ENCODE measurements at places on chromosomes 7 and 10.
A peak's percentile ranks its signal among the peaks of the same experiment; 100 is the strongest.

- DNase-seq = no peak
These were observed 7.0 kb downstream of the XRCC2 start for GRCh38 chr7:152668975-152669374.

GRCh38 chr10:34624323-34625153, 190.6 kb downstream of the PARD3 start:
- DNase-seq = no peak

DNA sequence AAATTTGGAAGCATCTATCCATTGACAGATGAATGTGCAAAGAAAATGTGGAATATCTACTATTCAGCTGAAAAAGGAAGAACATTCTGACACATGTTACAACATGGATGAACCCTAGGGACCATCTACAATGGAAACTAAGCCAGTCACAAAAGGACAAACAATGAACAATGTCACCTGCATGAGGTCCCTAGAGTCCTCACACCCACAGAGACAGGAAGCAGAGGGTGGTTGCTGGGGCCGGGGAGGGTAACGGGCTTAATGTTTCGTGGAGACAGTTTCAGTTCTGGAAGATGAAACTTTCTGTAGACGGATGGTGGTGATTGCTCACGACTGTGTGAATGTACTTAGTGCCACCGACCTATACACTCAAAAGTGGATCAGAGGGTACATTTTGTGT, 282.9 kb downstream of the ADARB2 start:
- no peak for DNase-seq

- peak; percentile 23 for DNase-seq
These were observed 392.1 kb upstream of the PODXL start for GRCh38 chr7:131948434-131949053.

DNA sequence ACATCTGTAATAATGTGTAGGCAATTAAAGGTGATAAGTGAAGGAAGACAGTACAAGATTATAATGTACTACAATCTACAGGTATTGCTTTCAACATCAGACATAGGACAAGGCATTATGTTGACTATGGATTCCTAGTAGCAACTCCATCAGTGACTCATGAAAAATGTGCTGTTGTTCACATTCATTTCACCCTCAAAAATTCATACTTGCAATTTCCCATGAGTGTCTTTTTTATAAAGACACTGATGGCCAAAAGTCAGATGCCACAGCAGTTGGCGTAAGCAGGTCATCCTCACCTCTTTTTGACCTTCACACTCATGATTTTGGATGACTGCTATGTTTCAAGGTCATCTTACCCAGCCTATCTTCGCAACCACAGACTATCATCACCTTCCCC, 100.0 kb upstream of the AMPH start:
- peak; percentile 37 for DNase-seq

GRCh38 chr10:52409928-52410327, 95.8 kb downstream of the DKK1 start:
- no peak for DNase-seq

- DNase-seq = no peak
These were observed 65.3 kb upstream of the CAMK2B start for GRCh38 chr7:44390701-44391100.

DNA sequence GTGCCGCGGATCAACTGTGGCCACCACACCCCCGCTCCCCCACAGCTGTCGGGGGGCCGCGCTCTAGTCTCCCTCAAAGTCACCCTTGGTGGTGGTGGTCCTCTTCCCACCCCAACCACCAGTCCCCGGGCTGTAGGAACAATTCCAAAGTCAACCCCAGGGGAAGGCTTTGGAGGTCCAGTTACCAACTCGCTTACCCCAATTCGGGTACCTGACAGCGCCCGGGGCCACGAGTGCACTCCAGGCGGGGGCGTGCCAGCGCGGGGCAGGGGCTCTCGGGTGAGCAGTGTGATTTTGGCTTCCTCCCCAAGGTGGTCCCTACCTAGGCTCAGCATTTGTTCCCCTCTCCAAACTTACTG, 584 bp upstream of the ZMIZ1 start:
- no peak for DNase-seq

GRCh38 chr7:115748123-115748738, 282.3 kb downstream of the TFEC start:
- peak; percentile 15 for DNase-seq

GRCh38 chr7:43137811-43138210, 25.4 kb downstream of the HECW1 start:
- DNase-seq = peak; percentile 88

- DNase-seq = no peak
These were observed 199.2 kb downstream of the TFEC start for GRCh38 chr7:115831371-115831770.

GRCh38 chr7:120617275-120617674, 240.7 kb downstream of the TSPAN12 start:
- DNase-seq = no peak

DNA sequence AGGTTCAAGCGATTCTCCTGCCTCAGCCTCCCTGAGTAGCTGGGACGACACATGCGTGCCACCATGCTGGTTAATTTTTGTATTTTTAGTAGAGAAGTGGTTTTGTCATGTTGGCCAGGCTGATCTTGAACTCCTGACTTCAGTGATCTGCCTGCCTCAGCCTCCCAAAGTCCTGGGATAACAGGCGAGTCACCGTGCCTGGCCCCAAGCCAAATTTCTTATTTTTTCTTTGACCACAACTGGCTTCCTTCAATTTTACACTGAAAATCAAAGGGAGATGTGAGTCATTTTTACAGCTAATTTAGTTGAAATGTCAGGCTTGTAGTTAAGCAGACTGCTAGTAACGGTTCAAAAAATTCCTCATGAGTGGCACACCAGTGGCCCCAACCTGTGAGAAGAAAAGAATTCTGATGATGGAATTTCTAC, 7.8 kb downstream of the RNF216 start:
- DNase-seq = peak; percentile 98

GRCh38 chr7:151018421-151019129, 5.7 kb downstream of the ATG9B start:
- DNase-seq = peak; percentile 39

DNA sequence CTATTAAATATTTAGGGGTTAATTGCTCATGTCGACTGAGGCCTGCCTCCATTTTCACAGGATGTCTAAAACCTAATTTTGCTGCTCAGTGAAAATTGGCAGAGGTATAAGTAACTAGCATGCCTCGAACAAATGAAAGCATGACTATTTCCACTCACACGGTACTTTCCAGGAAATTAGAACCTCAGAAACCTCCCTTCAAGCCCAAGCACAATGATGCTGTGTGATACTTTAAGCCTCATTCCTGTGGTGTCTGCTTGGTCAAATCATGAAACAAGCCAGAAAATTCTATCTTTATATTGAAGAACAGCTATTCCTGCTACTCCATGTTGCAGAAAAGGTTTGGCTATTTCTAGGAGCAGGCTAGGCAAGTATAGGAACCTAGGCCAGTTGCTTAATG, 203.0 kb downstream of the SORCS3 start:
- no peak for DNase-seq

DNA sequence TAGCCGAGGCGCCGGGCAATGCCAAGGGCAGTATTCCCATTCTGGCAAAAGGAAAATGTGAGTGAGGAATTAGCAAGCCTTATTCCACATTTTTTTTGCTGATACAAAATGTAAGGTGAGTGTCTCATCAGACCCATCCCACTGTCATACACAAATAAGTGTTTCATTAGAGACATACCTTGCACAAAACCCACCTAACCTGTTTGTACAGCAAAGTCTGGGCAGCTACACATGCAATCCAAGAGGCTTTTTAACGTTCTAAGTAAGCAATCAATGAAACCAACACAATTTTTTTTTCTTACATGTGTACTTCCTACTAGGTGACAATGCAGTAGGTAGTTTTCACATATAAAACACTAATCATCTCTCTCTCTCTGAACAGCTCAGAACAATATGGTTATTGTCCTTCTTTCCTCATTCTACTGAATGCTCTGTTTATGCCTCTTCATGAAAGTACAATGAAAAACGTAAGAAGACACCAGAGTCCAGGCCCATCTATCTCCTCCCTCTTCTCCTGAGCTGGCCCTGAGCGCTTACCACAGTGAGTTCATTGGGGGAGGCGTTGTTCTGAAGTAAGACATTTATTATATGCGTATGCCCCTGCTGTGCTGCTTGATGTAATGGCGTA, 217.2 kb downstream of the ANK3 start:
- no peak for DNase-seq

DNA sequence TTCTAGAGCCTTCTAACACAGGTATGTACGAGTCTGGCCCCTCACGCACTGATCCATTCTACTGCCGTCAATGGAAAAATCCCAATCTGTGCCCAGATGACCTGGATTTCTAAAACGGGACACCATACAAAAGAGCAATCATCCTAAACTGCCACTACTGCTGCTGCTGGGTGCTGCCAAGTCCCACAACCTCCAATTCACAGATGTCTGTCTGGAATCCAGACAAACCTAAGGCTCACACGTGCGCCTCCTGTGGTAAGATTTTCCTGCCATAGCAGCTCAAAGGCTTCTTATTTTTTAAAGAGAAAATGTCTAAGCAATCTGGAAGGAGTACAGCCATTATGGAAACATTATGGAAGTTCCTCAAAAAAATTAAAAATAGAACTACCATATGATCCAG, 40.9 kb downstream of the JCAD start:
- no peak for DNase-seq

GRCh38 chr7:48617993-48618392, 306.4 kb upstream of the CDC14C start:
- no peak for DNase-seq

- DNase-seq = no peak
These were observed 15.3 kb downstream of the AOC1 start for GRCh38 chr7:150867605-150868004.

DNA sequence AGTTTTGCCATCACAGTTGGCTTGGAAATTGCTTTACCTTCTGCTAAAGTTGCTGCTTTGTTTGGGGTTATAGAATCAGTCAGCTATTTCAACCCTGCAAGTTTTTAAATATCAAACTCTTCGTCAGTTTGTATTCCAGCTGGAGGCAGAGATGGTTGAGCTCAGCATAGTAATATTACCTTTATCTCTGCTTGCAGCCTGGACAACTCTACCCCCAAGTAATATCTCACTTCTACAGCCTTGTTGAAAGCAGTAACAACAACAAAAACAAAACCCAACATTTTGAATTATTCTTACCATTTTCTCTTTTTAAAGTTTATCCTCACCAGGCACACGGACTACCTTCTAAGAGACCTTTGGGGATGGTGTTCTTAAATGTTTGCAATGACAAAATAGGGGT, 239.1 kb upstream of the PHF14 start:
- DNase-seq = no peak

DNA sequence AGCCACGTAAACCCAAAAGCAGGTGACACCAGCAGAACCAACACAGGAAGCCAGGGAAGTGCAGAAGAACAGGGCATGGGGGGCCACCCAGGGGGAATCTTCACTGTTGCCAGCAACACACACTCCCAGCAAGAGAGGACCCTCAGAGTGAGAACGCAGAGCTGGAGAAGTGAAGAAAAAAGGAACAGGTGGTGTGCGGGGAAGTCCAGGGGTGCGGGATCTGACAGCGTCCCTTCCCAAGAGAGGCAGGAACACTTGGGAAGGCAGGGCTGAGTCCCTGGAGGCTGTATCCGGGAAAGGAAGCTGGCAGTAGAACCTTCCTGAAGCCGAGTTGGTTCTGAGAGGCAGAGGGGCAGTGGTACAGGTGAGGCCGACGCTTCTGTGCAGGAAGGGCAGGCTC, 27.7 kb downstream of the AGAP4 start:
- no peak for DNase-seq

DNA sequence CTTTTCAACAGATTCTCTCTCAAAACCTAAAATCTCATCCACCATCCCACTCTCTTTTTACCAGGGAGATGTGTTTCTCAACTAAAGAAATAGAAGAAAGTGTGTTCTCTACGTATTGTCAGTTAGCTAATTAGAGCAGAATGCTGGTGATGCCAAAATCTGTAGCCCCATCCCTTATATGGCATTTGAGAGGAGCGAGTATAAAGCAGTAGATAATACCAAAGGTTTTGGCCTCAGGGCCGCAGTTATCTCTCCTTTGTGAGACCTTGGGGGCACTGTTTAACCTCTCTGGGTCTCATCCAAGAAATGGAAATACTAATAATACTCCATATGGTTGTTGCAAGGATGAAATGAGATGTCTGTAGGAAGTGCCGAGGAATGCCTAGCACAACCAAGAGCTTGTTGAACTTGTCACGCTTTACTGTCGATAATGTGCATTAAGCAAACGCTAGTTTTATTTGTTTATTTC, 456 bp upstream of the DLD start:
- DNase-seq = no peak

DNA sequence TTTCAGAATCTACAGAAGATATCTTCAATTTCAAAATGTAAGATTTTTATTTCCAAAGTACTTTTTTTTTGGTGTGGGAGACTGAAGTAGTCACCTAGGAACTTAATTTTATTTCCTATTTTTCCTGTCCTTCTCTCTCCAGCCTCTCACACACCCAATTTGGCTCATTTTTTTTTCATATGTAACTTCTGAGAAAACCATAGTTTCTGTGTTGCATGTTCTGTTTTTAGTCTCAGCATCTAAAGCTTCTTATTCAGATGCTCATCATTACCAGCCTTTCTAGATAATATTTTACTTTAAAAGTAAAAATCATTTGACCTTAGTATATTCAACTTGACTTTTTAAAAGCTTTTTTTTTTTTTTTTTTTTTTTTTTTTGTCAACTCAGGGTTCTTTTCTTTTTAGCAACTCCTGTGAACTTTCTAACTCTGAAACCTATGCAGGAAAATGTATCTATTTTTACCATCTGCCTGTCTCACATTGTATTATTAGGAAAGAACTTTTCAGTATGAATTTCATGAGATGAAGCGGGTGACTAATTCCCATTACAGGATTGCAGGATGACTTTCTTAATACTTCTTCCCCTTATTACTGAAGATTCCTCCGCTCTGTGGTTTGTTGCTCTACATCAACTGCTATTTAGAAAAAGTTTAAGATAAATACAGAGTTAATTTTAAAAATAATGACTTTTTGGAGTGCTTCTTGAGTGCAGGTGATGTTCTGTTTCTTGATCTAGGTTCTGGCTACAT, 73.6 kb upstream of the LSM8 start:
- no peak for DNase-seq

DNA sequence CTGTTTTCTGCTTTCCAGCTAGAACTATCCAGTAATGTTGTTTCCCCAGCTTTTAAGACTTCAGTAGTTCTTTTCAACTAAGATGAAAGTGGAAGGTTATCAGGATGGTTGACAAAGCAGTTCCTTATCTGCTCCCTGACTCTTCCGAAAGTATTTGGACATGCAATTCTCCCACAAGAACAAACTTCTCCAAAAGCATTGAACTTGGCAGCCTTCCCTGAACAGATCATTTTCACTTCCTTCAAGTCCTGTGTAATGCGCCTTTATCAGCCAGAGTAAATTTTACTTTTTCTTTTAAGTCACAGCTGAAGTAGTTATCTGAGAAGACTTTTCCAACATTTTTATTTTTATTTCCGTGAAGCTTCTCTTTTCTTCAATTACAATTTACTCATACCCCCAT, 39.7 kb downstream of the CDC14C start:
- peak; percentile 31 for DNase-seq

- DNase-seq = peak; percentile 39
These were observed 831 bp downstream of the CCDC7 start for GRCh38 chr10:32446536-32447406.

DNA sequence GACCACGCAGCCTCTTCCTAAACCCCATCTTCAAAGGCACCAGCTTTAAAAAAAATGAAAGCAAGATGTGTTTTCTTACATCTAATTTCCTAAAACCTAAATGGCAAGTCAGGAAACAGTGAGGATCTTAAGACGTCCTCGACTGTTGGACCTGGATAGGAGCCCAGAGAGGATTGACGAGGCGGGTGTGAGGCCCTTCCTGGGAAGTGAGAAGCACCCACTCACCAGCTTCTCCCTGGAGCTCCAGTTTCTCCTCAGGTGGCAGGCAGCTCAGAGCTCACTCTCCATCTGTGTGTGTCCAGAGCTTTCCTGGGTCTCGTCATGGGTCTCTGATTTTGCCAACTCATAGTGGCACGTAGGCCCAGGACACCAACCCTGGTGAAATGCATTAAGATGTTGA, 614.0 kb upstream of the AUTS2 start:
- no peak for DNase-seq
